ENCODE measurements at places on chromosomes 16 and 17.
A peak's percentile ranks its signal among the peaks of the same experiment; 100 is the strongest.

- DNase-seq, result no peak
Measured at GRCh38 chr17:14302091-14302430, 1.2 kb downstream of the HS3ST3B1 start.

GRCh38 chr17:45073414-45074070 lies 12.4 kb downstream of the NMT1 start:
- DNase-seq, result no peak

DNA sequence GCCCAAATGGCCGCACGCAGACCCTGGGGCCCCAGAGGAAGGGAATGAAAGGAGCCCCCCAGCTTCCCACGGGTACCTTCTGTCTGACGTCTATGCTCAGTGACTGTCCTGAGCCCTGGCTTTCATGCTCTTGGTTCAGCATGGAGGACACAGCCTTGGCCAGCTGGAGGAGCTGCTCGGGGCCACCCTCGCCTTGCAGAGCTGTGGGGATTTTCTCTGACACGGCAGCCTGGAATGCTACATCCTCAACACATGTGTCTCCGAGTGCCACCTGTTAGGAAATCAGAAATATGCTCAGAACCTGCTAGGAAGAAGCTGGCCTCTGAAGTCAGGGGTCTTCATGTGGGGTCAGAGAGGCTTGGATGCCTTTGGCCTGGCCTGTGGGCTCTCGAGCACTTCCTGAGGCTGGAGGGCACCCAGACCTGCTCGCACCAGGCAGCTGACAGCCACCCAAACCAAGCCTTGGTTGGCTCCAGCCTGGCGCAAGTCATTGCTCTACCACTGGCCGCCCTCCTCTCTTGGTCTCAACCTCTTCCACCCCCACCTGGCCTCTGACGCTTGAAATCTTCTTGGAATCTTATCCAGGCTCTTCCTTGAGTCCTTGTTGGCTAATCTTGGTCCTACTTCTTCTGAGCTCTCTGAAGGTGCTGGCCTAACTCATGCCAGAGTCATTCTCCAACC lies 63.7 kb upstream of the BCO1 start:
- DNase-seq, result peak; percentile 35

GRCh38 chr16:52254746-52255145 lies 292.2 kb downstream of the TOX3 start:
- DNase-seq, result no peak

GRCh38 chr16:89853306-89853993 lies 19.9 kb upstream of the TCF25 start:
- DNase-seq, result no peak

- DNase-seq, result peak; percentile 78
Measured at GRCh38 chr17:55743103-55743679, 7.7 kb upstream of the PCTP start.

DNA sequence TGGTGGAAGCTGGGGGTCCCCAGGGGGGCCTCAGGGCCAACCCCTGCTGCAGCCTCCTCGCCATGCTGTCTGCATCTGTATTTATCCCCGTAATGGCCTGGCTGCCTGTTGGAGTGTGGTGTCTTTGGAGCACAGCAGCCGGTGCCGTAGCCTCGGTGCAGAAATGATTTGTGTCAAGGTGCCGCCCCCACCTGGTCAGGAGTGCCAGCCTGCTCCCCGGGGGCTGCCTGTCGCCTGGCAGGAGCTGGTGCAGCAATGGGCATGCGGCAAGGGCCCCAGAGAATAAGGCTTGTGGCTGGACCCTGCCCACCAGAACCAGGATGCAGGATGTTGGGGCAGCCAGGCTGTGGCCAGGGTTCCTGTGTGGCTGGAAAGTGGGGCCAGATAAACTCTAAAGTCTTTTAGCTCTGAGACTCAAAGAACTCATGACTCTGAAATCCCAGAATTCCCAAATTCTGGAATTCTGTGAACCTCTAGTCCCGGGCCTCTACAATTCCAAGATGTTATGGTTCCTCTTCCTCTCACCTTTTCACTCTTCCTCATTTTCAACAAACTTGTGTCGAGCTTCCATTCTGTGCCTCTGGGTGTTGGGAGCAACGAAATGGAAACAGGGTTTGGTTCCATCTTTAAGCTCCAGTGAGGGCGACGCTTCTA lies 5.9 kb downstream of the CPNE2 start:
- no peak for DNase-seq

GRCh38 chr17:44865931-44866330 lies 18.2 kb downstream of the HIGD1B start:
- DNase-seq, result no peak

DNA sequence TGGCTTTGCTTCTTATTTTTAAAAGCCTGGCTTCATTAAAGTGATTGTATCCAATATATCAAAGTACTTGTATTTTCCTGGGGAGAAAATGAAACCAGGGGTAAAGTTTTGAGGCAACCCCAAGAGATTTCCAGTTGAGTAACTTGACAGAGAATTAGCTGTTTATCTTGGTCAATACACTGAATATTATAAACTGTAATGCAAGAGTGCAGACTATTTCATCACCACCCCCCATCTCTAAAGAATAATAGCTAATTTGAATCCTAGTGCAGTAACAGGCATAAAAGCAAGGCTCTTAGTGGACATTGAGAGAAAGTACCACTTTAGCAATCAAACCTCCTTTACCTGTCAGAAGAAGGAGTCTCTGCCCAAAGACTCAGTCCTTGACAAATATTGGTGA lies 27.0 kb downstream of the IRX6 start:
- no peak for DNase-seq

GRCh38 chr17:16947470-16947869 lies 24.4 kb downstream of the TNFRSF13B start:
- no peak for DNase-seq

DNA sequence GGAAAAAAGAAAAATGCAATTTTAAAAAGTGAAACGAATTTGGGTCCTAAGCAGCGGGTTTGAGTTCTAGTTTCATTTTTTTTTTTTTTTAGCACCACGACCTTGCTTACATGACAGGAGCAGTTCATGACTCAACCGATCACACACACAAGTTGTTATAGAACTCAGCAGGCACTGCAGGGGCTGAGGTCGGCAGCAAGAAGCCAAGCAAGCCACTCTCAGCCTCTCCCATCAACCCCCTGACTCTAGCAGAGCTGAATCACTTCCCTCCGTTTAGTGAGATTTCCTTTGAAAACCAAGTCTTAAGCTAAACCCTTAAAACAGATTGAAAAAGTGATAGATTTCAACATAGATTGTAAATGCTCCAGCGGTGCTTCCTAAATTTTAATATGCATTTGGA lies 520.8 kb downstream of the HAPSTR1 start:
- DNase-seq, result no peak

All from PC-9 (cell line).